ENCODE measurements at places on chromosomes 2 and 18. TPM values are rescaled to one million over a fixed set of nuclear protein-coding genes. Genes with fewer than 3 reads are reported as not detected.

The FOSL2 gene
- 37.3 TPM for total RNA-seq

GRCh38 chr18:77113361-77114151 is 19.0 kb downstream of the MBP start:
- DNase-seq: no peak

DNA sequence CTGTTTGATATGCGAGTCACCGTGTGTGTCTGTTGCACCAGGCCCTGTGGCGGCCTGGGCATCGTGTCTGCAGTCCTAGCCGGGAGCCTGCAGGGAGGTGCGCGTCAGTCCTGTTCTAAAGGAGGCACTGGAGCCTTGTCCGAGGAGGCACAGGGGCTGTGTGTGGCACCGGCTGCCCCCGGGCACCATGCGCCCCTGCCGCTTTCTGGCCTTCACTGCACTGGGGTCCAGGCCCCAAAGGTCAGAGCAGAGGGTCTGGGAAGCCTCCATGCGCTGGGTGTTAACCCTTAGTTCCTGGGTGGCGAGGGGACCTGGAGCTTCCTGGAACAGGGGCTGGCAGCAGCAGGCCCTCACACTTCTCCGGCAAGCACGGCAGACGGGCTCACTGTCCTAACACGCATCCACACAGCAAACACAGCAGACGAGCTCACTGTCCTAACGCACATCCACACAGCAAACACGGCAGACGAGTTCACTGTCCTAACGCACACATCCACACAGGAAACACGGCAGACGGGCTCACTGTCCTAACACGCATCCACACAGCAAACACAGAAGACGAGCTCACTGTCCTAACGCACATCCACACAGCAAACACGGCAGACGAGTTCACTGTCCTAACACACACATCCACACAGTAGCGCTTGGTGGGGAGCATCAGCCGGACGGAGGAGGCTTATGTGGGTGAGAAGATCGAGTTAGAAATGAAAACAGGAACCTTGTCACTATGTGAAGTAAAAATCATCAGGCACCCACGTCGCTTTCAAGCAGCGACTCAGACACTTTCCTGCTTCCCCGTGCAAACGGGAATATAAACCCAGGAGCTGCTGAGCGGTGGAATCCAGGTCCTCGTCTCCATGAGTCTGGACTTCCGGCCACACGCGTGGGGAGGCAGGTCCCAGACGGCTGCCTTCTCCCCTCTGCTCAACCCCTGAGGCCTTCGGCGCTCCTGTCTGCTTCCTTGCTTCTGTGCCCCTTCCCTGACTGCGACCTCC is 65.3 kb downstream of the TPO start:
- DNase-seq: no peak

DNA sequence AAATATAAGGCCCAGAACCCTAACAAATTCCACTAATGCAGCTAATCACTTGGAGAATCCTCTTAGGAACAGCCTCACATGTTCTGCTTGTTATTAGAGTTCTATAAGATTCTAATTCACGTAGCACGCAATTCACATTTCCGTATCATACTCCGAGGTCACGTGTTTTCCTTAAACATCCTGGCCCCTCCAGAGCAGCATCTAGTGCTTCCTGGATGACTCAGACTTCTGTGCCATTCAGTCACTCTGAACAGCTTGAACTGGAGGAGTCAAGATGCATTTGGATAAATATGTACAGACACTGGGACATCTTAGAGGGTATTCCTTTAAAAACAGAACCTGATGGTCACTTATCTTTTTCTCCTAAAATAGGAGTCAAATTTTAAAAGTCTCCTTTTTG is 156.5 kb downstream of the MYO5B start:
- peak; percentile 22 for DNase-seq

GRCh38 chr2:9297807-9298206 is 91.2 kb downstream of the ASAP2 start:
- DNase-seq: no peak

Data from activated CD8-positive, alpha-beta T cell treated with anti-CD3 and anti-CD28 coated beads, Interleukin-2, amount 10 ng/mL, durations not matched to agents 7 days and 5 days (primary cell).